ENCODE measurements at places on chromosomes 4 and X.

- DNase-seq, result no peak
These were observed 68.4 kb upstream of the ETNPPL start for GRCh38 chr4:108831291-108831690.

DNA sequence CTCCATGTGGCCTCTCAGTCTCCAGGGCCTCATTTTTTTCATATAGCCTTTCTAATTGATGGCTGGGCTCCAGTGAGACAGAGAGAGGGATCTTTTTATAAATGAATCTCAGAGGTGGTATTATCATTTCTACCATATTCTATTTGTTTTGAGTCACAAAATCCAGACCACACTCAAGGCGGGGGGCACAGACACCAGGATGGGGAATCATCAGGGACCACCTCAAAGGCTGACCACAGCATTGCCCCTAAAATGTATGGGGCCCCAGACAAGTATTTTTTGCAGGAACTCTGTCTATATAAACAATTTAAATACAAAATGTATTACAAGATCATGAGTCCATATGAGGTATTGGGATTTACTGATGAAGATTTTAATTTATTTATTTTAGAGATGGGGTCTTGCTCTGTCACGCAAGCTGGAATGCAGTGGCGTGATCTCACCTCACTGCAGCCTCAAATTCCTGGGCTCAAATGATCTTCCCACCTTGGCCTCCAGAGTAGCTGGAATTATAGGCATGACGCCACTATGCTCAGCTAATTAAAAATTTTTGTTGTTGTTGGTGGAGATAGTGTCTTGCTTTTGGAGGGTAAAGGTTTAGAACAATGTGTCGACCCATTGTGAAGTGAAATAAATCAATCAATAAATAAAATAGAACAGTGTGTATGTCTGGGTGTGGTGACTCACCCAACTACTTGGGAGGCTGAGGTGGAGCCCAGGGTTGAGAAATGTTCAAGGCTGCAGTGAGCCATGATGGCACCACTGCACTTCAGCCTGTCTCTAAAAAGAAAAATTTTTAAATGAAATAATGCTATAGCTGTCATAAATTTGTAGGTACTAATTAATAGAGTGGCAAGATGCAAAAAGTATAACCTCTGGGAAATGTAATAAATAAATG, 29.4 kb downstream of the WDR13 start:
- DNase-seq, result no peak

DNA sequence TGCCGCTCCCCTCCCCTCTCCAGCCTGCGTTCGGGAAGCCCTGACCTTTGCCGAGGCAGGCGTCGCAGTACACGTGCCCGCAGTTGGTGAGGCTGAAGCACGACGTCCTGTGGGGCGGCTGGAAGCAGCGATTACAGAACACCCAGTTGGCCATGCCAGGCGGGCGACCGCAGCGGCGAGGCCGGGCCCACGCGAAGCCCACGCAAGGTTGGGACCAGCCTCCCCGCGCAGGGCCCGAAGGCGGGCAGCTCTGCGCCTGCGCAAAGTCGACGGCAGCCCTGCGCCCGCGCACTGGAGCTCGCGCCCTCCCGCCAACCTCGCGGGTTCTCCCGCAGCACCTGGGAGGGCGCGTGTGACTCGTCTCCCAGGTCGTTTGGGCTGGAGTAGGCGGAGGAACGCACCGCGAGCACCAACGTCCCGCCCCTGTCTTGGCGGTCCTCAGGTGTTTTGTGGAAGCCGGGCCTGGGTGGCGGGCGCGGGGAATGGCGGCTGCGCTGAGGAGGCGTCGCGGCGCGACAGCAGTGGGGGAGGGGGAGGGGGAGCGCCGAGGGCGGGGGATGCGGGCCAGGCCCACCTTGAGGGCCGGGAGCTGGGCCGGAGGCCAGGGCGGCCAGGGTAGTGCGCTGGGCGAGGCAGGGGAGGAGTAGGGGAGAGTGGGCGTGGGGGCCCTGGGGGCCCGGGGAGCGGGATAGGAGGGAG, at the start of gene RNF212:
Gene RNF212 (minus strand): TSS at position 254 of the 699 bp plus-strand sequence. CDS start 100 bp downstream, at position 154.
- peak; percentile 66 for DNase-seq

DNA sequence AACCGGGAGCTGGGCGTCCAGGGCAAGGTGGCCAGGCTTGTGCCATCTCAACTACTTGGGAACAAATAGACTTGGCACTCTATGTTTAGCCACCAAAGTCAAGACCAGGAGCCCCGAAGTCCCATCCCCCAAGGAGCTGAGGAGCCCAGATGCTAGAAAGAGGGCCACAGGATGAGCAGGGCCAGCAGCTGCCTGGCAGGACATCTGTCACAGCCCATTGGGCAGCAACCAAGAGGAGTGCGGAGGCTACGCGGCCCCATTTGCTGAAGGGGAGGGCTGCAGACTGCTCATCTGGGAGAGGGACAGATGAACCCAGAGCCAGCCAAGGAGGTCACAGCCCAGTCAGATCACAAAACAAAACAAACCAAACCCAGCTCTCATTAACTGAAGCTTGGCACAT, 22.9 kb upstream of the SOWAHD start:
- no peak for DNase-seq

DNA sequence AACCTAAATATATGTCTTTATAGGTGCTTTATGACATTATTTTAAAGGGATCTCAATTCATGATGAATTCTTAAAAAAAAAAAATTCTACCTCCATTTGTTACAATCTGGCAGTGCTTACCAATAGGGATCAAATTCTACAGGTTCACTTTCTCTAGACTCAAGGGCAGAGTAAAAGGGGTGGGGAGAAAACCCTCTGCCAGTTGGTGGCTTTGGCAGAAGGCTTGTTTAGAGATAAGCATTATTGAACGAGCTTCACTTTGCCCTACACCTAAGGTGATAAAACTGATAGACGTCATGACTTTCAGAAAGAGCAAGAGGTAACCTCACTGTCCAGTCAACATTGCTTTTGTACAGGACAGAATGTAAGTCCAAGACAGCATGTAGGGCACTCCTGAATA, 53.6 kb downstream of the OSTC start:
- no peak for DNase-seq

- DNase-seq, result no peak
These were observed 117.6 kb downstream of the PALLD start for GRCh38 chr4:168614281-168615057.

DNA sequence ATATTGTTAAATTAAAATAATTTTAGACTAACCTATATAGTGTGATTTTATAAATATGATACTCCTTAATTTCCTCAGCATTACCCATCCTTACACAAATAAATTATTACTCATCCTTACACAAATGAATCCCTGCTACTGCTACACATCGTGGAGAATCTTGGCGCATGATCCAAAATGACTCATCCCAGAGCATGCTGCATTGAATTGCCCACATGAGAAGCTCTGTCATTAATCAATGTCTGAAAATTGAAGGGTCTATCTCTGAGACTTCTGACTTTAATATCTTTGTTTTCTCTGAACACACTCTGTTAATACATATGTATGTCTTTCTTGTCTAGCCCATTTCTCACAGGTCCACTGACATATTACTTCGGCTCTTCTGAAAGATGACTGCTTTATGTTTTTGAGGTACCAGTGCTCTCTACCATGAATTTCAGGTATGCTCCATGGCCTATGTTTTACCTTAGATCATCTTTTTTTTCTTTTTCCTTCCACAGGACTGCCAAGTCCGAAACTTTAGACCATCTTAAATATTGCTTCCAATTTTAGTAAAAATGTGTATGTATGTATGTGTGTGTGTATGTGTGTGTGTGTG, 15.7 kb upstream of the DUSP21 start:
- no peak for DNase-seq

DNA sequence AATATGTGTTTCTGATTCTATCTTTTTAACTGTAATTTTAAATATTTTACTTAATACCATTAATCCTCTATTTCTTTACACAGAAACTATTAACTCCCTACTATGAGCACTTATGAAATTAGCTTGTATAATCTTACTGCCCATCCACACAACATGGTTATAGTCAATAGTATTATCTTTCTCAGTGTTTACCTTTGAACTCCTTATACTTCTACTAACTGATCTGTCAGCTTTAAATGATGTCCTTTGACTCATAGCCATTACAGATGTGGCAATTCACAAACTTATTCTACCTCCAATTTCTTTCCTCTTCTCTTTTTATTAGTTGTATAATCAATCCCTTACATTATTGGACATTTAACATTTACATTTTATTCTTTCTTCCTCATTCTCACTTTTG, 5.5 kb downstream of the SEC31A start:
- no peak for DNase-seq

DNA sequence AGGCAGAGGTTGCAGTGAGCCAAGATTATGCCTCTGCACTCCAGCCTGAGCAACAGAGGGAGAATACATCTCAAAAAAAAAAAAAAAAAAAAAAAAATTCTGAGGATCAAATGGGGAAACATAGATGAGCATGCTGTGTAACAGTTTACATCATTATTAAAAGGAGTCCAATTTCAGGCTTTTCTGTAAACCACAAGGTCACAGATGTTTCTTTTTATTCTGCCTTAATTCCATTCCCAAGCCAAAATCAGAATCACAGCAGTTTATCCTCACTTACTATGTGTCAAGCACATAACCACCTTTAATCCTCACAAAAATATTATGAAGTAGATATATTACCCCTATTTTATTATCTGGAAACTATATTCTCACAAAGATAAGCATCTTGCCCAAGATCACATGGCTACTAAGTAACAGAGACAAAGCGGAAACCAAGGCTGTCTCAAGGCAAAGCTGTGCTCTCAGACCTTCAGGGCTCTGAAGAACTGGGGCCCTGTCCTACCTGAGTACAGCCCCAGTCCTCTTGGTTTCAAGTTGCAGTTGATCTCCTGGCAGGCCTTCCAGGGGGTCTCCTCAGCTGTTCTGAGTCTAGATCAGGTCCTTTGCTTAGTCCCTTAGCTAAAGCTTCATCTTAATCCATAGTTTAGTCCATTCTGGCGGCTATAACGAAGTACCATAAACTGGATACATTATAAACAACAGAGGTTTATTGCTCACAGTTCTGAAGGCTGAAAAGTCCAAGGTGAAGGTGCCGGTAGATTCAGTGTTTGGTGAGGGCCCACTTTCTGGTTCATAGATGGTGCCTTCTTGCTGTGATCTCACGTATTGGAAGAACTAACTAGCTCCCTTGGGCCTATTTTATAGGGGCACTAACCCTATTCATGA, 141.3 kb downstream of the PALLD start:
- DNase-seq, result no peak

GRCh38 chrX:15441464-15441863, 51.7 kb downstream of the PIR start:
- DNase-seq, result no peak

- no peak for DNase-seq
These were observed 56.9 kb upstream of the GPRIN3 start for GRCh38 chr4:89364541-89364940.

DNA sequence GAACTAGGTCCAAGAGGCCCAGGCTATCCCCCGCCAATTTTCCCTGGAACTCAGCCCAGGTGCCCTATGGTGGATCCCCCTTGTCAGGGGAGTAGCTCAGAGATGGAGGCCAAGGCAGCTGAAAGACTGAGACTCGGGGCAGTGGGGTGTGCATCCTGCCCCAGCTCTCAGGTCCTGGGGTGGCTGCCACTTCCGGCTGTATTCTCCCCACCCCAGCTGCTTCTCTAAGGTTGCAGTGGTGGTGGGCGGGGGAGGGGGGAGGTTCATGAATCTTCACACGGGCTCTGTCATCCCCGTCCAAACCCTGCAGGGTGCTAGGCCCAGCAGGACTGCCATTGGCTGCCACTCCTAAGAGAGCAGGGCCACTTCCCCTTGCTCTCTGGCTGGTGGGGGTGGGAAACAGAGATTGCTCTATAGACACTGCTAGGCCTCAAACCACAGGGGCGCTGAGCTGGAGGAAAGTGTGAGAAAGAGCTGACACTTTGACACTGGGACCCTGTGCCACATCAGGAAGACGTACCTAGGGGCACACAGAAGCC, 1.5 kb downstream of the SASH3 start:
- no peak for DNase-seq

DNA sequence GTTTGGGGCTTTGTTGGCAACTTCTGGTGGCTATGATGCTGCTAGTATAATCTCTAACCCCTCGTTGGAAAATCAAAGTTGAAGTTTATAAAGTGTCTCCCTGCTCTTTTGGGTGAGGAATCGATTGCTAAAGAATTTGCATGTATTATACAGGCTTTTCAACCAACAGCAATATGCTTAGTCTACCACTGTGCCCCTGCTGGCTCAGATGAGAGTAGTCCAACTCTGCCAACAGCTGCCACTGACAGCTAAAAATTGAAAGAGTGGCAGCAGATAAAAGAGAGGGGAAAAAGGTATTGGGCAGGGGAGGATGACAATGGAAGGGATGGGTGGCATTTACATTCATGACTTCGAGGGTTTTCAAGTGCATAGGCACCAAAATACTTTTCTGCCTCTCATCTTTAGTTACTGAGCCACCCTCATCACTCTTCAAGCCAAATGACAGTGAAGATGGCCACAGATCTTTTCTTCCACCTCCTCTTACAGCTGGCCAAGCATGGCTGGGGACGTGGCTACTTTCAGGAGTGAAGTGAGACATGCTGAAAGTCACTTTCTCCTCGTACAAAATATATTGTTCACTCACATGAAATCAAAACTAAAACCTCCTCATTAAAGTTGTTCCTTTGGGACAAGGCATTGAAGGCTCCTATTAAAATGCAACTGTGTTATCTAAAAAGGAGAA, 2.7 kb upstream of the GRIA3 start:
- DNase-seq, result no peak

DNA sequence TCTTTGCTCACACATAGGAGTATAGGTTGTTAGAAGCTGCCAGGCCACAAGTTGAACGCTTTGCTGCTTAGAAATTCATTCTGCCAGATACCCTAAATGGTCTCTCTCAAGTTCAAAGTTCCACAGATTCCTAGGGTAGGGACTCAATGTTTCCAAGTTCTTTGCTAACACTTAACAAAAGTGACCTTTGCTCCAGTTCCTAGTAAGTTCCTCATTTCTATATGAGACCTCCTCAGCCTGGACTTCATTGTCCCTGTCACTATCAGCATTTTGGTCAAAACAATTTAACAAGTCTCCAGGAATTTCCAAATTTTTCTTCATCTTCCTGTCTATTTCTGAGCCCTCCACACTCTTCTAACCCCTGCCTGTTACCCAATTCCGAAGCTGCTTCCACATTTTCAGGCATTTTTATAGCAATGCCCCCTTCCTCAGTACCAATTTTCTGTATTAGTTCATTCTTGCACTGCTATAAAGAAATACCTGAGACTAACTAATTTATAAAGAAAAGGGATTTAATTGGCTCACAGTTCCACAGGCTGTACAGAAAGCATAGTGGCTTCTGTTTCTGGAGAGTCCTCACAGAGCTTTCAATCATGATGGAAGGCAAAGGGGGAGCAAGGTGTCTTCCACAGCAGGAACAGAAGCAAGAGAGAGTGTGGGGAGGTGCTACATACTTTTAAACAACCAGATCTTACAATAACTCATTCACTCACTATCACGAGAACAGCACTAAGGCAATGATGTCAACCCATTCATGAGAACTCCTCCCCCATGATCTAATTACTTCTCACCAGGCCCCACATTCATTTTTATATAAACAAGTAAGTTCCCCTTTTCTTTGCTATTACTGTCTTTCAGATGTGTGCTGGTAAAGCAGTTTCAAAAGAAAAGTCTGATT, 11.5 kb upstream of the TLR1 start:
- DNase-seq, result no peak

- DNase-seq, result peak; percentile 30
These were observed 250.8 kb downstream of the ARHGAP24 start for GRCh38 chr4:85725721-85726170.
